Lung (tissue), 17 donors: ENCODE measurements at places on chromosomes 3 and 15.

DNA sequence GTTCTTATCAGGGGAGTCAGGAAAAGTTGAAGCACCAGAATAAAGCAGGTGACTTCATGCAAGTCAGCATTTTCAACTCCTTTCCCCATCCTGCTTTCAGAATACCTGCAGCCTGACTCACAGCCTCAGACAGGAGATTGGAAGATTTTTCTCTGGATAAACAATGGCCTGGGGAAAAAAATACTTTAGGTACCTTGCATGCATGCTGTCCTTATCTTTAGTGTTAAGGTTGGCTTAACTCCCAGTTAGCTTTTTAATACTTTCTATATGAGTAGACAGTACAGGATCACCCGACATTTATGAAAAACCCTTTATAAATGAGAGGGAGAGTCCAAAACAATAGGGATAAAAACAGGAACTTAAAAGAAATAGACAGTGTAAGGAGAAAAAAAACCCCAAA lies 53.6 kb downstream of the PAK2 start:
- DNase-seq, result peak; percentile 34

DNA sequence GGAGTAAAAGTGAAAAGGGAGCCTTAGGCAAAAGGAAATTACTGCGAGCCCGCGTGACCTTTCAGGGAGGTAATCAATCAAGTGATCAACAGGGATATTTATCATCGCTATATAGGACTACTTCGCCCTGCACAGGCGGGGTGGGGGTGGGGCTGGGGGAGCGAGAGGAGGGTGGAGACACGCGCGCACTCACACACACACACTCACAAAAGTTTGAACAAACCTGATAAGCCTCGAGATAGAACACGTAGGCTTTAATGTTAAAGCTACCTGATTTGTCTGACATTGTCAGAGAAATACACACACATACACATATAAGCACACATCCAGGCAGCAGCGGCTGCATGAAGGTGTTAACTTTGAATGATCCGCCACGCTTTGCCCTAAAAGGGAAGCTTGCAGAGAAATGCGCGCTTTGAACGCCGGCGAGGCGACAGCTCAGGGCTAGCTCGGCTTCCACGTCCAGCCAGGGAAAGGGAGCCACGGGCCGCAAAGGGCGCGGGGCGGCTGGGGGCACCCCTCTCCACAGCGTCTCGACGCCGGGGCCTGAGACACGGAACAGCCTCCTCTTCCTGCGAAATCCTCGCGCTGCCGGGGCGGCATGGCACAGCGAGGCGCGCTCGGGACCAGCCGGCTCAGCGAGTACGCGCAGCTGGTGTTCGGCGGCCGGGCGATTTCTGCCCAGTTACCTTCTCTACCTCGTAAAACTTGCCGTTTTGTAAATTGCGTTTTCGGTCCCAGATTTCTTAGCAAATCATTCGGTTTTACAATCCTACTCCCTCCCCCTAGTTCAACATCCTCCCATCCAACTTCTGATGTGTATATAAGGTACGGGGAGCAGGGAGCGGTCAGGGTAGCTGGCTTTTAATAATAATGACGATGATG lies 4.8 kb upstream of the MECOM start:
- DNase-seq, result peak; percentile 71

- DNase-seq, result no peak
These were observed 27.6 kb upstream of the MYO1E start for GRCh38 chr15:59400103-59400813.

GRCh38 chr3:42005401-42005800 lies 43.5 kb upstream of the ULK4 start:
- DNase-seq, result no peak

GRCh38 chr15:80508783-80509182 lies 104.6 kb downstream of the ARNT2 start:
- no peak for DNase-seq

- no peak for DNase-seq
These were observed 40.4 kb upstream of the VEPH1 start for GRCh38 chr3:157543501-157544035.

GRCh38 chr15:68707386-68707785 lies 113.3 kb downstream of the ANP32A start:
- DNase-seq, result no peak

DNA sequence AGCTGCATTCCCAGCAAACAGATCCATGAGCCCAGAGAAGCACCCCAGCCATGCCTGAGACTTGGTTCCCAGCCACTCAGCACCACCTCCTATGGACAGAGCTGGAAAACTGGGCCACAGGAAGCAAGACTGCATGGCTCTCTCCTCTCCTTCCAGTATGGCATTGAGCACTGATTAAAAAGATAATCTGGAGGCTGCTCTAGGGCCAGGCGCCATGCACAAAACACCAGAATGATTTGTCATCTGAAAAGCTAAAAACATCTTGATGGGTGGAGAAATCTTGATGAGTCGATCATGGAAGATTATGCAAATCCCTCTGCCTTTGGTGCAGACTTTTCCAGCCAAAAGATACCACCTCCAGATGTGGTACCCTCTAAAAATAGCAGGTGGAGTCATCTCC lies 62.7 kb upstream of the MRPS22 start:
- no peak for DNase-seq

GRCh38 chr15:68719672-68720071 lies 101.0 kb downstream of the ANP32A start:
- DNase-seq, result no peak
